ENCODE measurements at places on chromosomes 6 and 20.

DNA sequence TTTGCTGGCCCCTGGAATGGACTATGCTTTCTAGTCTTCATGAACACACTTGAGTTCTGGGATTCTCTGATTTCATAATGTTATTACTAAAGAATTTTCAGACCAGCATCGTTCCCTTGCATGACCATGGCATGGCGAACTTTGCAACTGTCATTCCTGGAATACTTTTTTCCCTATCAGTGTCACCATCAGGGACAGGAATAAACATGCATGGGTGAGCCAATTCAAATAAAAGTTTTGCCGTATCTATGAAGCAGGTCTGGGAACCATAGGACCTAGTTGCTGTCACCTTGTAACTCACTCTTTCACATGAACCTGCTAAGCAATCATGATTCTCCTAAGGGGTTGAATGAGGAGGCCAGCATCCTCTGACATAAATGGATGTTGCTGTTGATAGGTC lies 68.2 kb upstream of the AGPAT4 start:
- DNase-seq: no peak

GRCh38 chr20:50259705-50260478 lies 69.3 kb downstream of the CEBPB start:
- no peak for DNase-seq

DNA sequence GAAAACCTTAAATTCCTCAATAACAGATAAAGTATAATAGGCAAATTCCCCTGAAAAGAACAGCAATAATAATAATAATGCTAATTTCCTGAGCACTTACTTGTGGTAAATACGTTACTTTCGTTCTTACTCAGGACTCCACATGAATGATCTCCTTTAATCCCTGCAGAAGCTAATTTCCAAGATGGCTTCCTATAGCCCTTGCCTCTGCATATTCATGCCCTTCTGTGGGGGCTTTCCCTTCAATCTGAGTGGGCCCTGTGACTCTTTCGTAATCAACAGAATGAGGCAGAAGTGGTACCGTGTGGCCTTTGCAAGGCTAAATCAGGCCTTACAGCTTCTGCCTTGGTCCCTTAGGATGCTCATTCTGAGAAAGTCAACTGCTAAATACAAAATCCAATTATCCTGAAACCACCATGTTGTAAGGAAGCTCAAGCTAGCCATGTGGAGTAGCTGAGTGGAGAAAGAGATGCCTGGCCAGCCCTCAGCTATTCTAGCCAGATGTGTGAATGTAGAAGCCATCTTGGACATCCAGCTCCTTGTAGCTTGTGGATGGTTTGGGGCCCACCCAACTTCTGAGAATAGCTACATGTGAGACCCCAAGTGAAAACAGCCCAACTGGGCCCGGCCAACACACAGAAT lies 50.5 kb downstream of the MCUR1 start:
- no peak for DNase-seq

- no peak for DNase-seq
Observed at GRCh38 chr20:38725931-38726803, 1.9 kb downstream of the SLC32A1 start.

DNA sequence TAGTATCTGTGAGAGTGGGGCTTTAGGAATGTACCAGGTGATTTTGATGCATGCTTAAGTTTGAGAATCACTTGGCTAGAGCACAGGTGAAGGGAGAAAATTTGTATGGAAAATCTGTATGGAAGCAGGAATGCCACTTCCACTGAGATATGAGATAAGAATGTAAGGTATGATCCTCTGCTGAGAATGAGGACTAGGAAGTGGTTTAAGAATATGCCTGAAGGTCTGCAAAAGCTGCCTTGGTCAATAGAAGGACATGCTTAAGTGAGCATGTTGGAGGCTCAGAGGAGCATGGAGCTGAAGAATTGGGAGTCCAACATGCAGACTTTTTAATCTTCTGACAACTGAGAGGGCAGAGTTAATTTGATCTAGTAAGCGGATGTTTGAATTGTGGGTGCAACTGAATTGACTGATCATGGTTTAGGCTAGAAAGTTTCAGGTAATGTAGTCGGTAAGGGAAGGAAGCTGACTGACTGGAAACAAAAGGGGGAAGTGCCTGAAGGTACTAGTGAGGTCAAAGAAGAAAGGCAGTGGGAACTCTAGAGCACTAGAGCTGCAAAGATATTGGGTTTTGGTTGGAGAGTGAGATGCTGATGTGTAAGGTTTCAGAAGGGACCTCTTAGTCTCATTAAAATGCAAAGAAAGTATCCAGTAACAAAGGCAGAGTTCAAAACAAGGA lies 28.6 kb upstream of the NOTCH4 start:
- no peak for DNase-seq
